ENCODE measurements at places on chromosomes 11 and 22. TPM values are rescaled to one million over a fixed set of nuclear protein-coding genes. Genes with fewer than 3 reads are reported as not detected.

Gene IGLL1
- not detected for total RNA-seq

GRCh38 chr22:32803738-32804435, 2.4 kb downstream of the TIMP3 start:
- DNase-seq = no peak

DNA sequence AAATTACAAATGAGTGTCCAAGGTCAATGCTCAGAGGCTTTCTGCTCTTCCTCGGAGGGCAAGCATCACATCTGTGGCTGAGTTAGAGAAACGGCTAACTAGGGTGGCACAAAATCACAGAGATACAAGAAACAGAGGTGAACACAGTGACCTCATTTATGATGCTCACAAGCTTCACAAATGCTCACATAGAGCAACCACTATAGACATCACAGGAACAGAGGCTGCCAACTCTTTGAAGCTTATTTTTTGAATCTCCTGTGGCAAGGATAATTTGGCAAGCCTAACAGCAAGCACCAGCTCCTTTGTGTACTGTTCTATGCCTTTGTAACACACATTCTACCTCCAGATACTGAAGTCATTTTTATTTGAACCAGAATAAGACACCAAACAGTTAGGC, 416.5 kb upstream of the DDI1 start:
- DNase-seq = no peak

DNA sequence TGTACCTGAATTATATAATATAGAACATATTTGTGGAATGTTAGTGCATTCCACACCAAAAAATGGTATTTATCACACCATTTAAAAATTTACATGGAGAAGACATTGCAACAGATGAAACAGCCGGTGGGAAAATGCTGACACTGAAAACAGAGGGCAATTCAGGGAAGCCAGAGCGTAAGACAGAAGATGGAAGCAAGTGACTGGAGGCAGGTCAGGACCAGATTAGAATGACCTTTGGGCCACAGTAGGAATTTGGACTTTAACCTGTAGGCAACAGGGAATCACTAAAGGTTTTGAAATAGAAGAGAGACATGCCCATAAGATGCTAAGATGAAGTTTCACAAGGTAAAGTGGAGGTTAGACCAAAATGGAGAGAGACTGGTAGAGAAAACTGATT, 60.5 kb downstream of the METTL15 start:
- DNase-seq = no peak

DNA sequence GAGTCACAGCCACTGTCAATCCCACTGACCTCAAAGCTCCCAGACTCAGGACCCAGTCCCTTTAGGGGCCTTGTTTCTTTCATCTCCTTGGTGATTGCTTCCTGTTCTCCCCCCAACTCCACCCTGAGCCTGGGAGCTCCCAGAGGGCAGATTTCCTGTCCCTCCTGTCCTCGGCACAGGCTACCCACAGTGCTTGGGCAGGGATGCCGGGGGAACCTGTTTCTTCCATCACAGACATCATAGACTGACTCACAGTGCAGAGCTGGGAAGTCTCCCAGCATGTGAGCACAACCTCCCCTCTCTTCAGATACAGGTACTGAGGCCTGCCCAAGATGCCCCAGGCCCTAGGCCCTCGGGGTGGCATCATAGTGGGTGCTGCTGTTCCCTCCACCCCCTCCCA, 16.6 kb downstream of the TRIM29 start:
- no peak for DNase-seq

- DNase-seq = peak; percentile 73
These were observed 32.9 kb downstream of the RPL27A start for GRCh38 chr11:8715501-8715900.

- DNase-seq = no peak
These were observed 233.4 kb downstream of the ST3GAL4 start for GRCh38 chr11:126588630-126589491.

DNA sequence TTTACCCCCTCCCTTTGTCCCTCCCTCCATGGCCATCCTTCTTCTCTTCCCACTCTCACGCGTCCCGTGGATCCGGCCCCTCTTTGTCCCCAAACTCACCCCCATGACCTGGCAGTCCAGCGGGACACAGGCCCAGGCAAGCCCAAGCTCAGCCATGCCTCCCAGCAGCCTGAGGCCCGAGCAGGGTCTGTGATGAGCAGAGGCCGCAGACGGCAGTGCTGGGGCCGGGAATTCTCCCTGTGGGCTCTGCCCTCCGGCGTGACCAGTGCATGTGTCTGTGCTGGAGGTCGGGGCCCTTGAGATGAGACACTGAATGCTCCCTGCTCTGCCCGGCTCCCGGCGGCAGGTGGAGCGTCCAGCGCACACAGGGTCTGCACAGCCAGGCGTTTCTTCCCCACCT, 237.9 kb downstream of the BRD1 start:
- no peak for DNase-seq

- no peak for DNase-seq
These were observed 4.8 kb downstream of the GRAMD1B start for GRCh38 chr11:123434911-123435310.

DNA sequence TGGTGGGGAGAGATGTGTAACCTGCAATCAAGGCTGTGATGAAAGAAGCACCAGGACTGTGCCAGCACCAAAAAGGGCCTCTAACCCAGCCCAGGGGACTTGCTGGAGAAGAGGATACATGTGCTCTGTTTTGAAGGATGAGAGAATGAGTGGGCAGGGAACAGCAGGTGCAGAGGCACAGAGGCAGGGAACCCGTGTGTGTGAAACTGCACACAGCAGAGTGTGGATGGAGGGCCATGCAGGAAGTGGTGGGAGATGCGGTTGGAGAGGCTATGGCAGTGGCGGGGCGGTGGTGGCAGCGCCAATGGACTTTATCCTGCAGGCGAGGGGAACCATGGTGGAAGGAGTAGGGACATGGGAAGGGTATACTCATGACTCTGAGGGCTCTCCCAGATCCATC, 25.2 kb upstream of the LRRC32 start:
- DNase-seq = no peak

All from right atrium auricular region (tissue), 2 donors.